ENCODE measurements at places on chromosomes 11 and 22.

DNA sequence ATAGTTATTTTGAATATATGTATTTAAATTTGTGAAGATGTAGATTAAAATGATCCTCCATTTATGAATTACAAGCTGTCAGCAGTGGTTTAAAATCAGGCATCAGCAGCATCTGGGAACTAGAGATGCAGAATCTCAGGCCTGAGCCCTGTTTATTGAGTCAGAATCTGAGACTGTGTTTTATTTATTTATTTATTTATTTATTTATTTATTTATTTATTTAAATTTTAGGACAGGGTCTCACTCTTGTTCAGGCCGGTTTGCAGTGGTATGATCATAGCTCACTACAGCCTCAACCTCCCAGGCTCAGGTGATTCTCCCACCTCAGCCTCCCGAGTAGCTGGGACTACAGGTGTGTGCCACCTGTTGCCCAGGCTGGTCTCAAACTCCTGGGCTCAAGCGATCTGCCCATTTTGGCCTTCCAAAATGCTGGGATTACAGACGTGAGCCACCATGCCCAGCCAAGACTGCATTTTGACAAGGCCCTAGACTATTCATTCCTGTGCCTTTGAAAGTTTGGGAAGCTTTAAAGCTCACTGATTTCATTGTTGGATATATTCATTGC lies 70.7 kb downstream of the PPP6R3 start:
- DNase-seq, result no peak

DNA sequence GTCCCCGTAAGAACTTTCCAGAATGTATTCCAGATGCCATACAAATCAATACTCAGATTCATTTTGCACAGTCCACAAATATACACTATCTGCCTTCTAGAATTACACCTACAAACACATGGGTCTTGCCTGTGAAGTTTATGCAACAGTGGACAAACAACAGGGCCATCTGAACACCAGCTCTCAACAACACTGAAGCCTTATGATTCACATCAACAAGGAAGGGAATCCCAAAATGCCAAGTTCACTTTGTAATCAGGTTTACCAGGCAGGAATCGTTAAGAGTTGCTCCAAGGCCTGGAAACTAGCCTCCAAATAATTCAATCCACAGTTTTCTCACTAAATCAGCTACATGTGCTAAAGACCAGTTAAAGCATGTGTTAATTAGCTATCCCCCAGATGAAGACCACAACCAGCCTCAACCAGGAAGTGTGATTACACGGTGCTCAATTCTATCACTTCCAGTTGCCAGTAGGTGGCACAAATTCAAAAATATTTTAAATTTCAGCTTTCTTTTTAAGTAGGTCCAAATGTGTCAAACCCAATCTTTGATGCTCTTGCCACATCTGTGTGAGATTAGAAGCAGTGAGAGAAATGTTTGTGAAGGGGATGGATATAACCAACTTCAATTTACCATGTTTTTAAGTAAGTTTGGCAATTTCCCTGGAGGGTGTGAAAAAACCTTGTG lies 139.1 kb upstream of the BDNF start:
- no peak for DNase-seq

GRCh38 chr11:68912254-68912653 lies 8.6 kb downstream of the IGHMBP2 start:
- no peak for DNase-seq

DNA sequence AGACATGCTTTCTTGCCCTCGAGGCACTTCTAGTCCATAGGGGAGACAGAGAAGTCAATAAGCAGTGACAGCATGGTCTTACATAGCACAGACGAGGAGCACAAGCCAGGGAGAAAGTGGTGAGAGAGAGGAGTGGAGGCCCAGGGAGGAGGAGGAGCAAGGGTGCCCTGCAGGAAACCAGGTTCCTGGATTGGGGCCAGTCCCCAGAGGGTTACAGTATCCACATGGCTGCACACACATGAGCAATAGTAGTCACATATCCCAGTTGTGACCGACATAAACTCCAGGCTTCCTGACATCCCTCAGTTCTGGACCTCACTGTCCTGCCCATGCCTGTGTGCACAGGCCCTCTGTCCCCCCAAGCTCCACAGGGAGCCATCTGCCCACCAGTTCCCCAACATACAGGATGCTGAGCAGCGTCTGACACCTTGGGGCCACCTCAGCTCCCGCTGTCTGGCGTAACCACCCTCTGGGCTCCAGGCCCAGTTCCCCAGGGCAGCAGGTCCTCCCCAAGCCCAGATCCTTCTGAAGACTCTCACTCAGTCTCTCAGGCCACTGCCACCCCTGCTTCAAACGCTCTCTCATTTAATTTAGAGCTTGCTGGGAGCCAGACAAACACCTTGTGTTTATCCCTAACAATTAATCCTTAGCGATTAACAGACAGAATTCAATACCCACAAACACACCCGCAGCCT lies 53.7 kb downstream of the DSCAML1 start:
- DNase-seq, result no peak

DNA sequence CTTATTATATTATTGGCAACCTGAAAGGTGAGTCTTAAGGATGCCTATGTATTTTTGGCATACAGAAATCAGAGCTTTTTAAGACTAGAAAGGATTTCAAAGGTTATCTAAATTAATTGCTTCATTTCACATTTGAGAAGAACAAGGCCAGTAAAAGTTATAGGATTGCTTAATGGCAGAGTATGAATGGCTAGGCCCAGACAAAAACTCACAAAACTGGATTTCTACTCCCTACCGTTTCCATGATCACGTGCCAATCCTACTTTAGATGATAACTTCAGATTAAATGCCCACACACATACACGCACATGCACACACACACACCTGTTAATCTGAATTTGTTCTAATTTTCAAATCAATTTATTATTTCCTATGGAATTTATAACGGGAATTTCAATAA lies 1.8 kb upstream of the PDE3B start:
- no peak for DNase-seq

- DNase-seq, result no peak
Observed at GRCh38 chr11:764322-765024, 12.8 kb downstream of the GATD1 start.

DNA sequence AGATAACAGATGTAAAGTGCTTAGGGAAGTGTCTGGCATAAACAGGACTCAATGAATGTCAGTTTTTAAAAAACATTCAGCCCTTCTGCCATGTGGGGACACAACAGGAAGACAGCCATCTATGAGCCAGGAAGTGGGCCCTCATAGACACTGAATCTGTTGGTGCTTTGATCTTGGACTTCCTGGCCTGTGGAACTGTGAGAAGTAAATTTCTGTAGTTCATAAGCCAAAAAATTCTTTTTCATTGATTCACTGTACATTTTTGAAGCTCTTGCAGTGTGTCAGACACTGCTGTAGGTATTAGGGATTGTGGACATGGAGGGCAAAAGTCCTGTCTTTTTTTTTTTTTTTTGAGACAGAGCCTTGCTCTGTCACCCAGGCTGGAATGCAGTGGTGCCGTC lies 188.6 kb downstream of the HIPK3 start:
- DNase-seq, result no peak

DNA sequence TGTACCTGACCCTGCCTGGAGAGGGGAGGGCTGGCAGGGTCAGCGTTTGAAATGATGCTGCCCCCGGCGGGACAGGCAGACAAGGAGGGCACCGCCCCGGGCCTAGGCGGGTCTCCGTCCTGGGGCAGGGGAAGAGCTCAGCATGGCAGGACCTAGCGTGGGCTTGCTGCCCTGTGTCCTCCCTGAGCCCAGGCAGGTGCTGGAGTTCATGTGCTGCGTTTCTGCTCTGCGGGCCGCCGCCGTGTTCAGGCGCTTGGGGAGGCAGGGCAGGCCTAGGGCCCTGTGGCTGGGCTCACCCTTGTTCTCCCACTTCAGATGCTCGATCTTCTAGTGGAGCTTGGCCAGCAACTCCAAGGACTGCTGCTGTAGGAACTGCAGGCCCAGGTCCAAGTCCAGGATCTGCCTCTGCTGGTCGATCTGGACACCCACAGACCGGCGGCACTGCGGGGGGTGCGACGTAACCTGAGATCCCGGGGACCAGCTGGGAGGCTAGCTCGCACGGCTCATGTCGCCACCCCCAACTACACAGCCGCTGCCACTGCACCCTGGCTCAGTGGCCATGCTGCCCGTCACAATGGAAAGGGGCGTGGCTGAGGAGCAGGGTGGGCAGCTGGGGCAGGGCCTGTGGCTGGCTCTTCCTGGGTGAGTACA lies 84.4 kb downstream of the MED15 start:
- DNase-seq, result no peak

DNA sequence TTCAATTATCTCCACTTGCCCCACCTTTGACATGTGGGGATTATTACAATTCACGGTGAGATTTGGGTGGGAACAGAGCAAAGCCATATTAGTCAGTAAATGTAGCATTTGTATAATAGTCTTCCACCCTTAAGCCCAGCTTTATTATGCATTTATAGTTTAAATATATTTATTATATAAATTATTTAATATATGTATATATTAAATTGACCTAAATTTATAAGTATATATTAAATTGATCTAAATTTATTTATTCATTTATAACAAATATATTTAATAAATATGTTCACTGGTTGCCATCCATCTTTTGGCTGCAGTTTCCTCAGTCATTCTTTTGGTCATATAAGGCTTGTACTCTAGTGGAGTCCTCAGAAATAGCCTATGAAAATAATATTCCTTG lies 23.6 kb upstream of the CHORDC1 start:
- DNase-seq, result no peak

DNA sequence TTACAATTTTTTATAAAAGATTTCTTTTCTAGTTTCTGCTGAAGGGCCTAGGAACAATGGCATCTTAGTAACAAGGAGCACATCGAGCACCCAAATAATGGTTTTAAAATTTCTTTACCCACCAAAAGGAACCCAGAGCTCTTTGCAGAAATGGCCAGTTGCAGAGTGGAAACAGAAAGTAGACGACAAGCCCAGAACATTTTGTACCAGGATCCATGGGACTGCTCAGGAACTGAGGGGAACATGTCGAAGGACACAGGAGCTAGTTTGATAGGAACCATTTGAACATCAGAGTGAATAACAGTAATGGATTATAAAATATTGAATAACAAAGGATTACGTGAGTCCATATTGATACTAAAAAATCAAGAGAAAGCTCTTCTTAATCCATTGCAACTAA lies 17.3 kb downstream of the PANX1 start:
- no peak for DNase-seq

DNA sequence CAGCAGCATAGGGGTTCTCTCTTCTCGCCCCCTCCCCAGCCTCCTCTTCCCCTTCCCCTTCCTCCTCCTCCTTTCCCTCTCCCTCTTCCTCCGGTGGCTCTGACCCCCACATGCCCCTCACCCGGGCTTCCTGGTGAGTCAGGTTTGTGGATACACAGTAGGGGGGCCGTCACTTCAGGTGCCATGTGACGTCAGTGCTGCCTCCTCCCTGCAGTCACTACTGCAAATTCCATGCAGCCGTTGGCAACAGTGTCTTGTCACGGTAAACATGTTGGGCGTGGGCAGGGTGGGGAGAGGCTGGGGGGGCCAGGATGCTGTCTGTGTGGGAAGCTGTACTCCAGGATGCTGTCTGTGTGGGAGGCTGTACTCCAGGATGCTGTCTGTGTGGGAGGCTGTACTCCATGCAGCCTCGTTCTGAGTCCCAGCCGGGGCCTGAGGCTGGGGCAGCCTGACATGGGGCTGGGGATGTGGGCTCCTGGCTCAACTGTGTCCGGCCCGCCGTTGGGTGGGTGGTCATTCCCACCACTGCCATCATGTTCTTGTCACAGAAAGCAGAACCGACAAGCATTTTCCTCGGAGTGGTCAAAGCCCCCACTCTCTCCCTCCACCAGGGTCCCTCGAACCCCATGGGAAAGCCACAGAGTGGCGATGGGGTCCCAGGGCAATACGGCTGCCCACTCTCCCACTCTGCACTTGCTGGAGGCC lies 2.4 kb upstream of the MUC2 start:
- no peak for DNase-seq

DNA sequence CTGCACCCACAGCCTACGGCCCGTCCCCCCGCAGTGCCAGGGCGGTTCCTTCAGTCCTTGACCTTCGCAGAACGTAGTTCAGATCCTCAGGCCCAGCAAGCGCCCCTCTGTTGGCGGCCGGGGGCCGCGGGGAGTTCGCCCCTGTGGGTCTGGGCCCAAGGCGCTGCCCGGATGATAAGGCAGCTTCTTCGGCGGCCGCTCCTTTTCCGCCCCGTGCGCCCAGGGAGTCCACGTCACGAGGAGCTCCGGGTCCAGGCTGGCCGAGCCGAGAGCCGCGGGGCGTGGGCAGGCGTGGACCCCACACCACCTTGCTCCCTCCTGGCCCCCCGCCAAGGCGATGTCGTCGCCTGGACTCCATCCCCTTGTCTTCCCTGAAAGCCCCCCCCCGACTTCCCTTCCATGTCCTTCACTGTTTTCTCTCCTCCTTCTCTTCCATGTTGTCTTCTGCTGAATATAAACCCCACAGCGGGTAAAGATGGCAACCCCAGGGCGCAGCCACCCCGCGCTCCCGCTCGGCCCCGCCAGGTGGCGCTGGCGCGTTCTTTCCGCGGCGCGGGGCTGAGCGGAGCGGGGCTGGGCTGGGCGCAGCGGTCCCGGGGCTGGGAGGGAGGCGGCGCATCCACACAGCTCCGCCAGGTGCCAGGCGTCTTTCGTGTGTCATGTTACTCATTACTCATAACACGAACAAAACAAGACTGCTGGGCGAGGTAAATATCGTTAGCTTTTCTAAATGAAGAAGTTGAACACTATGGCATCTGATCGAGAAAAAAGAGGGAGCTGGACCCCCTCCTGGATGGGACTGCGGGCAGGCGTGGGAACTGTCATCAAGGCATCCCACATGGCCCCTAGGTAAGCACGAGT lies 321.0 kb downstream of the NTM start:
- DNase-seq, result no peak

GRCh38 chr11:34185926-34186841 lies 80.8 kb downstream of the NAT10 start:
- DNase-seq, result no peak

GRCh38 chr11:104573441-104573990 lies 324.7 kb downstream of the CASP12 start:
- no peak for DNase-seq

DNA sequence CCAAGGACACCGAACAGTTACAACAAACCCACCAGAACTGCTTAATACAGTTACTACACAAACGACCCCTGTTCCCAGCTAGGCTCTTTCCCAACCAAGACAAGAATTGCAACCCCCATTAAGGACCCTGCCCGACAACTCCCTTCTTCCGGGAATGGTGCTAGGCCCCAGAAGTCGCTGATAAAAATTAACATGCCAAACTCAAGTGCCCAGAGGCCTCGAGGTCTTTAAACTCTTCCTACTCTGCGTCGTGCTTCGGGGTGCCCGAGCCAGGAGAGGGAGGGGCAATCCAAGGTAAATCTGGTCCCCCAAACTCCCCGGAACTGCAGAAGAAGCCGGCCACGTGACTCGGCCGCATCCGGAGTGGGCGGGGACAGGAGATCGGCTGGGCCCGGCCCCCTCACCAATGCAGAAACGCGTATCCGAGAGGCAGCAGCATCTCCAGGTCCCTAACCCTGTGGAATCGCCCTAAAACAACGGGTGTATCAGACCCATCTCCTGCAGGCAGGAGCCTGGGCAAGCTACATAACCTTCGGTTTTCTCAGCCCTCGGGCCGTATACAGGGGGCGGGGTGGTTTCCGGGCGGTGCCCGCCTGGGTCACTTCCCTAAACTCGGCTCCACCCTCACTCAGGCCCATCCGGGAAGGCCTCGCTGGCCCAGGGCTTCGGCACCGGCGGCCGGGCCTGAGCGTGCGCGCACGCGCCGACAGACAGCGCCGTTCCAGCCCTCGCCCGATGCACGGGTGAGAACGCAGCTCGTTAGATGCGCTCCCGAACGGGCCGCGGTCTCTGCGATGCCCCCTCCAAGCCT lies 1.1 kb downstream of the CFL1 start:
- peak; percentile 62 for DNase-seq

GRCh38 chr11:2549491-2549875 lies 104.7 kb downstream of the KCNQ1 start:
- DNase-seq, result no peak

- no peak for DNase-seq
Observed at GRCh38 chr11:102912482-102912830, 37.7 kb upstream of the MMP12 start.
